ENCODE measurements at places on chromosomes 7 and 10.

GRCh38 chr7:155884225-155885166, 72.2 kb upstream of the SHH start:
- no peak for DNase-seq

GRCh38 chr10:96842896-96843723, 11.0 kb downstream of the LCOR start:
- DNase-seq = no peak

DNA sequence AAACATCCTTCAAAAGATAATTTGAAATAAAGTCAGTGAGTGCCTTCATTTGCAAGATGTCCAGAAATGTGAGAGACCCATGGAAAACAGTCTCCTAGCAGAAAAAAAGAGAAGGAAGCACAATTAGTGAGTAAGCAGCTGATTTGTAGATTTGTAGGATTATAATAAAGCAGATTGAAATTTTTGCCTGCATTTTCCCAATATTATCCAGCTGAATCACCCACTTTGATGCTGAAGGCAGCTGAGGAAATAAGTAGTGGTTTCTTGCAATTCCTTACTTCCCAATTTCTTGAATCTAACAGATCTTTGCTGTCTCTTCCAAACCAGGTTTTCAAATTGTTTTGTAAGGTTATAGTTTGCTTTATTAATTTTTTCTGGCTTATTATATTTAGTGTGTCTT, 181.4 kb downstream of the GNAT3 start:
- no peak for DNase-seq

- no peak for DNase-seq
Measured at GRCh38 chr10:32955299-32955772, 2.7 kb downstream of the ITGB1 start.

DNA sequence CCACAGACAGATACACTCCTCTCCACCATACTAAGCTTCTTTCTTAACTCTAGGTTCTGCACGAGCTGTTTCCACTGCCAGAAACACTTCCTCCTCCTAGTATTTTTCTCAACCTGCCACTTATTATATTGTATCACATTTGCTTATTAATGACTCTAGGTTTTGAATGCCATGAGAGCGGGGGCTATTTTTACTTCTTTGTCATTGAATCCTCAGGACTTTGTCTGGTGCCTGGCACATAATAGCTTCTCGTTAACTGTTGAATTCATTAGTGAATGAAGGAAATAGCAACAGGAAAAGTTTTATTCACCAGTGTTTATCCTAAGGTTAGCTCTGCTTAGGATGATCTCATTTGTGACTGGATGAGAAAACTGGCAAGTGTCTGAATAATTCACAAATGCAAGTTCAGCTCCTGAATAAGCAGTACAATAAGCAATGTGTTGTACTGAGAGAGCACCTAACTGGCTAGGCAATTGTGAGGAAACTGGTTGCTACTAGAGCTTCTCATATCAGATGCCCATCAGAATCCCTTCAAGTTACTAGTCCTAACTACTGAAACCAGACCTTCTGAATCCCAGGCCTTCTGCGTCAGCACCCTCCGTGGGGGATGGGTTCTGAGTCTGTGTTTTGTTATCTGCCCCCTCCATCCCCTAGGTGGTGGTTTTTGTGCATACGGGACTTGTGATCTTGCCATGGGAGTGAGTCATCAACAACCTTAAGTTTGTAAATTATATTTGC, 92.7 kb downstream of the LSMEM1 start:
- no peak for DNase-seq

GRCh38 chr10:117960345-117960935, 86.3 kb downstream of the RAB11FIP2 start:
- no peak for DNase-seq

GRCh38 chr10:44297963-44298362, 86.9 kb downstream of the CXCL12 start:
- DNase-seq = no peak
